Ecto neural progenitor cell (in vitro differentiated cells): ENCODE measurements at places on chromosomes 2 and 18.
A peak's percentile ranks its signal among the peaks of the same experiment; 100 is the strongest.

DNA sequence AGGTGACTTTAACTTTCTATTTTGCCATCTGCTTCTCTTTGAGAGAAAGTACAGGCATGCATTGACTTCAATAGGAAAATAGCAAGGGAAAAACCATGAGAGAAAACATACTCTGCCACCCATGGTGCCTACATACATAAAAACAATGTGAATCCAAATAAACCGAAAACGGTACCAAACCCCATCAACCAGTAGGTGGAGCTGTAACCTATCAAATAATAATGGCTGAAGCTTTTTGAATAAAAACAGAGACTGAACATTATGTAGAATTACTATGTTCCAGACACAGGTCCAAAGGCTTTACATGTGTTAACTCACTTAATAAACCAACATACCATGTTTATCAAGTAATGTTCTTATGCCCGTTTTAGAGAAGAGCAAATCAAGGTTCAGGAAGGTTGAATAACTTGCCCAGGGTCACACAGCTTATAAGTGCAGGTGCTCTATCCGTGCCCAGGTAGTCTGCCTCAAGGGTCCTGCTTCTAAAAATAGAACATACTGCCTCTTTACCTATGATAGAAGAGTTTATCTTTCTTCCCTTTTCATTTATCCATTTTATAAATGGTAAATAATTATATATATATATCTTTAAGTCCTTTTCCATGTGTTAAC, 293.9 kb upstream of the SYT4 start:
- no peak for DNase-seq

DNA sequence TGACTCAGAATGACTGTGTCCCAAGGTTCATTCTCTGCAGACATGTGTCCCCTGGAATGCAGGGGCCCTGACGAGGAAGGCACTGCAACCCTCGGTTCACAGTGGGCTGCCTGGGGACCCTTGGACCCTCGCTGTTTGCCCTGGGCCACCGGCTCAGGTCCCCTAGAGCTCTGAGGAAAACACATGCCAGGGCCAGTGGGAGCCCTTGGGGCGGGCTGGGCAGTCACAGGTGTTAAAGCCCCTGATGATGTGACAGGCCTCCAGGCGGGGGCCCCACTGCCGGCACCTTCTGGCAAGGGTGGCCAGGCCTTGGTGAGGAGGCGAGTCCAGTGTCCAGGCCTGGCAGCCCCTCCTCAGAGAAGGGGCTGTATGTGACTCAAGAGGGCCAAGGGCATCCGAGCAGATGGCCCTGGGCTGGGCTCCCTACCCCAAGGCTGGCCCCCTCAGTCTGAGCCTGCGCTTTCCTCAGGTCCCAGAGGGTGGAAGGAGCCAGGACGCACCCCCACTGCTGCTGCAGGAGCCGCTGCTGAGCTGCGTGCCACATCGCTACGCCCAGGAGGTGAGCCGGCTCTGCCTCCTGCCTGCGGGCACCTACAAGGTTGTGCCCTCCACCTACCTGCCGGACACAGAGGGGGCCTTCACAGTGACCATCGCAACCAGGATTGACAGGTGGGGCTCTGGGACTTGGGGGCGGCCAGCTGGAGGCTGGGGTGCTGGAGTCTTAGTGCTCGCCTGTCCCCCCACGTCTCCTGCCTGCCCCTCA, 11.1 kb downstream of the CAPN10 start:
- DNase-seq, result no peak

- no peak for DNase-seq
These were observed 67.2 kb downstream of the LCLAT1 start for GRCh38 chr2:30514134-30514847.

- DNase-seq, result no peak
These were observed 30.1 kb upstream of the EPC2 start for GRCh38 chr2:148614322-148615049.

DNA sequence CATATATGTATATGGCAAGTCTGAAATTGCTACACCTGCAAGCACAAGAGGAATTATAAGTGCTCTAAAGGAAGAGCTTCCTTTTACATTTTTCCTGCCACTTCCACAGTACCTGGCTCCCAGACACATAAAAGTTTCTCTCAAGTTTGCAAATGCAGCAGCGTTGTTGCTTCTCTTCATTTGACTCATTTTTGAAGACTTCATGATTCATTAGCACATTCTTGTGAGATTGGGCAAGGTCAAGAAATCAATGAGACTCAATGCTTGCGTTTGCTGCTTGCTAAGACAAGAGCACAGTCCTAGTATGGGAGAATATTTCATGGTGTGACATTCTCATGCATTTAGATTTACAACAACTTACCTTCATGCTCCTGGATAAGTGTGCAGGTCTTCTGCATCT, 42.6 kb upstream of the PDCL3 start:
- no peak for DNase-seq

GRCh38 chr2:234596696-234597575, 100.1 kb upstream of the ARL4C start:
- DNase-seq, result no peak

DNA sequence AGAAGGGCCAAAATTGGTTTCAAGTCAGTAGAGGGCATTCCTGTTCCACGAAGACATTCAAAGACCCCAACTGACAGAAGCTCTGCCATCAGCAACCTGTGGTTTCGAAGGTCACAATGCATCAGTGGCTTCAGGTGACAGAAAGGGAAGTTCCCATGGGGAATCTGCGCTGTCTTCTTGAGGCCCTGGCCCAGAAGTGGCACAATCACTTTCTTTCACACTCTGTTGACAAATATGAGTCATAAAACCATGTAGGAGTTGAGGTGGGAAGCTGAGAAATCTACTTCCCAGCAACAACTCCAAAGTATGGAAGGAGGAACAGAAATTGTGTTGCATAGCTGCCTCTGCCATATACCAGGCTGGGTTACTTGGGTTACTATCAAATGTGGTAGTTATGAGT, 621.1 kb upstream of the FANCL start:
- DNase-seq, result no peak

- peak; percentile 59 for DNase-seq
These were observed 66.7 kb upstream of the DNAJC10 start for GRCh38 chr2:182649316-182649715.

DNA sequence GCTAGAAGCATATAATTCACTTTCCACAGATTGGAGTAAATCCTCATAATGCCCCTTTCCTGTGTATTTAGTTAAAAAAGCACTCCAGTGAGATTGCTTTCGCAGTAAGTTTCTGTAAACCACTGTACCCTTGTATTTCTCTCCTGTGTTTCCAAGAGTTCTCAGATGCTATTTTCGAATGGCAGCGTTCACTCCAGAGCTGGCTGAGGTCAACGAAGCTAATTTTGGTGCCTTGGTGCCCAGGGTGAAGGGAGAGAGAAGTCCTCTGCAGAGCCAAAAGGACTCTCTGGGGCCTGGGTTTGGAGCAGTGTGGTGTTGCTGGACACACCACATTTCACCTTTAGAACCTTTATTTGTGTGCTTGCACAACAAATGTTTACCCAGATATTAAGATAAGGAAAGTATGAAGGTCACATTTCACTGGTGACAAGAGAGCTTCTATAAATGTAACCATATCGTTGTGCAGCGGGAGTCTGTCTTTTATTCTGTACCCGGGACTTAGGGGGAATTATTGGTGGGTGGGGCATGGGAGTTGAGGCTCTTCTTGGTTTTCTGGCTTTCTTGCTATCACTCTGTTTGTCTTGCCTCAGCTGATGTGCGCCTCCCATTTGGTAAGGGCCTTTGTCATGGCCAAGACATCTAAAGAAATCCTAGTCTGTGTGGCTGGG, 9.9 kb downstream of the EPAS1 start:
- DNase-seq, result no peak

DNA sequence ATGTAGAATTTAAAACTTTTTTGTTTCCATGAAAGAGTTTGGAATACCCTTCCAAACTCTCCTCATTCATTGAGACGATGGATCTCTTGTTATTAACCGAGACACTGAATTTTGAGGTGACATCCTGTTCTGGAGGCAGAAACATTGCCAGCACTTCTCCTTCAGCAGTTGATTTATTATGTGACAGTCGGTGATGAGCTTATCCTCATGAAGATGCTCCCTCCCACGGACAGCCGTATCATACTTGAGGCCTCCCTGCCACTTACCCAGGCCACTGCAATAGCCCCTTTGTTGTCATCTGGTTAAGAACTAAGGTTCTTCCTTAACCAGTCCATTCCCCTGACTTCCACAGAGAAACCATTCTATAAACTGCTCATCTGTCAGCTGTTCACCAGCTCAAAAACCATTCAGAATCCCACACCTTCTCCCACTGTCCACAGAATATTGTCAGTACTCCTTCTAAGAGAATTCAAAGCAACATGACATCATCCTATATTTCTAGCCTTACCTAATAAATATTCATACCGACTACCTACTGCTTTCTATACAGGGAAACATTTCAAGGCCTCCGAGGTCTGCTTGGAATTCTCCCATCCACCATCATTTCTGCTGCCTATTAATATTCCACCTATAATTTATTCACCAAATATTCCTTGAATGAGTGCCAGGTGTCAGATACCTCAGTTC, 139.0 kb upstream of the TRIB2 start:
- DNase-seq, result no peak
